Head of caudate nucleus (tissue), 42 donors: ENCODE measurements at places on chromosomes 11 and 22.

DNA sequence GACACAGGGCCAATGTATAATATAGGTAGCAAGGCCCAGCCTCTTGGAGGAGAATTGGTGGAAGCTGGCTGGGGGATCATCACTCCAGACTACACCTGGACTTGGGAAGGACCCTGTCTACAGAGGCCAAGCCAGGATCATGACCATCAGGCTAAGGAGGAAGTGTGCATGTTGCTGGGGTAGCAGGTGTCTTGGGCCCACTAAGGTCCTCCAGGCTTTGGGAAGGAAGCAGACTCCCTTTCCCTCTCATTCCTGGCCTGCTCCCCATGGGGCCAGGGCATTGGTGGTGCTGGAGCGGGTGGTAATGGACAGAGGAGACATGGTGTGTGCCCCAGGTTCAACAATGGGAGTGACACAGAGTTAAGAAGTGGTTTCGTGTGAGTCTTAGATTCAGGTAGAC is 16.0 kb upstream of the TUB start:
- no peak for DNase-seq

DNA sequence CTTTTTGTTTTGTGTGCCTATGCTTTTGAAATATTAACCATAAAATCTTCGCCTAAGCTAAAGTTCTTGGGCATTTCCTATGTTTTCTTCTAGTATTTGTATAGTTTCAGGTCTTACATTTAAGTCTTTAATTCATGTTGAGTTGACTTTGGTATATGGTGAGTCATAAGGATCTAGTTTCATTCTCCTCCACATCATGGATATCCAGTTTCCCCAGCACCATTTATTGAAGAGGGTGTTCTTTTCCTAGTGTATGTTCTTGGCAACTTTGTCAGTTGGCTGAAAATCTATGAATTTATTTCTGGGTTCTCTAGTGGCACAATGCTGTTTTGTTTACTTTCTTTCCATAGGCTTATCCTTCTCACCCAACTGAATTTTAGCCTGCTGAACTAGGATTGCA is 49.0 kb downstream of the CTSC start:
- DNase-seq, result no peak

- DNase-seq, result peak; percentile 83
Measured at GRCh38 chr11:17528181-17528691, 16.0 kb downstream of the USH1C start.

DNA sequence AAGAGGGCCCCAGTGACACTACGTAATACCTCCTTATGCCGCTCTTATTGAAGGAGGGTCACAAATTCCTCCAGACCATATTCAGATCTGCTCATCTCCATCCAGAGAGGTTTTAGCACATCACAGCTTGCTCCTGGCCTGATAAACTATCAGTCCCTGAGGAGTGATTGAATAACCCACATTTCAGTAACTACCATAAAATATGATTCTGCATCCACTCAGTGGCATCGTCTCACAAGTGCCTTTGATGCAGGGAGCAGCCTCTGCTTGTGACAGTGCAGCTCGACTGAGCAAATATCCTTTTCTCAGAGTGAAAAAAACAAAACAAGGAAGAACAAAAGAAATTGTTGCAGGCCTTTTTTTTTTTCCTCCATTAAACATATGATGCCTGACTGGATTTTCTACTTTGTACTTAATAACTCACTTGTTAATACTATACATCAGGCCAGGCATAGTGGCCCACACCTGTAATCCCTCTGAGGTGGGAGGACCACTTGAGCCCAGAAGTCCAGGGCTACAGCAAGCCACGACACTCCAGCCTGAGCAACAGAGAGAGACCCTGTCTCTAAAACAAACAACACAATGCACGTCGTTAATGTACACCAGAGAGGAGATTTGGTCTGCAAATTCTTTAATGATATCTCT is 64.5 kb downstream of the DDX10 start:
- DNase-seq, result no peak

GRCh38 chr11:75565221-75565814 is 3.3 kb downstream of the SERPINH1 start:
- DNase-seq, result no peak

DNA sequence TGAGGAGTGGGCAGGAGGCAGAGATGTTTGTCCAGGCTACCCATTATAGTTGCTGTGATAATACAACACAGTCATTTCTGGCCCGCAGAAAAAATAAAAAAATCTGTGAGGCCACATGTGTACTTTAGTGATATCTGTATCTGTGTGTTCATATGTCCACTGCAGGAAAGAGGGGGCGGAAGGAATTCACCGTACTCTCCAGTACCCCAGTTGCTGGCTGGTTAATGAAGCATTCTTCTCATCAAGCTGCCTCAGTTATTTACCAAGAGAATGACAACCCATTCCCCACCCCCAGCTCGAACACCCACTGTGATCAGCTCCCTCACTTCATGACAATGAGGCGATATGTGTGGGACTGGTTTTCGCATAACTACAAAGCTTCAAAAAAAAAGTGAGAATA is 309.3 kb downstream of the SOX6 start:
- DNase-seq, result no peak

DNA sequence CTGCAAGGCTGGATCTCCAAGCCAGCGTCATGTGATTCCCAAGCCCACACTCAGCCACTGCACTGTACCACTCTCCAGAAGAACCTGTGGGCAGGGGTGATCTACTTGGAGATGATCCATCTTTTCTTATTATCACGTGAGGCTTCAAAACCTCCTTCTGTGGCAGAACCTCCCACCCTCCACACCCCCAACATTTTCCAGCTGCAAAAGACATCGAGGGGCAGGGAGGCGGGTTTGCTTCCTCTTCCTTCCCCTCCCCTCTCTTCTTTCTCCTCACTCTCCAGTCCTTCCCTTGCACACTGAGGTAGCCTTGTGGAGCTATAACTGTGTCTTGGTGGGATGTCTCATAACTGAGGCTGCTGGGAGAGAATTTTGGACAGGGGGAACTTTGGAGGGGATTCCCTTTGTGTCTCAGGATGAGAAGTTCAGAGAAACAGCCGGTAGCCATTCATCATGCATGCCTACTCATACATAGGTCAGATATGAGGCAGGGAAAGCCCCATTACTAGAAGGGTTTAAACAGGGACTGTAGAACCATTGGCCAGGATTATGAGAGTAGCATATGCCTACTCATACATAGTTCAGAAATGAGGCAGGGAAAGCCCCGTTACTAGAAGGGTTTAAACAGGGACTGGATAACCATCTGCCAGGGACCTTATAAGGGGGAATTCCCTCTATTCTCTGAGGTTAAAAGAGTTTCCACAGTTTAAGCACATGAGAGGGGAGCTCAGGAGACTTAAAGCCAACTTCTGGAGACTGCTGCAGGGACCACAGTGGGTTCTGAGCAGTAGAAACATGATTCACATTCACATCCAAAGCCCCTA is 420.7 kb upstream of the CADM1 start:
- no peak for DNase-seq

GRCh38 chr11:120130991-120131760 is 6.7 kb downstream of the TRIM29 start:
- DNase-seq, result peak; percentile 10

- no peak for DNase-seq
Measured at GRCh38 chr11:100887659-100888058, 200.6 kb downstream of the ARHGAP42 start.

GRCh38 chr22:19568337-19569275 is 44.4 kb upstream of the CLDN5 start:
- no peak for DNase-seq

DNA sequence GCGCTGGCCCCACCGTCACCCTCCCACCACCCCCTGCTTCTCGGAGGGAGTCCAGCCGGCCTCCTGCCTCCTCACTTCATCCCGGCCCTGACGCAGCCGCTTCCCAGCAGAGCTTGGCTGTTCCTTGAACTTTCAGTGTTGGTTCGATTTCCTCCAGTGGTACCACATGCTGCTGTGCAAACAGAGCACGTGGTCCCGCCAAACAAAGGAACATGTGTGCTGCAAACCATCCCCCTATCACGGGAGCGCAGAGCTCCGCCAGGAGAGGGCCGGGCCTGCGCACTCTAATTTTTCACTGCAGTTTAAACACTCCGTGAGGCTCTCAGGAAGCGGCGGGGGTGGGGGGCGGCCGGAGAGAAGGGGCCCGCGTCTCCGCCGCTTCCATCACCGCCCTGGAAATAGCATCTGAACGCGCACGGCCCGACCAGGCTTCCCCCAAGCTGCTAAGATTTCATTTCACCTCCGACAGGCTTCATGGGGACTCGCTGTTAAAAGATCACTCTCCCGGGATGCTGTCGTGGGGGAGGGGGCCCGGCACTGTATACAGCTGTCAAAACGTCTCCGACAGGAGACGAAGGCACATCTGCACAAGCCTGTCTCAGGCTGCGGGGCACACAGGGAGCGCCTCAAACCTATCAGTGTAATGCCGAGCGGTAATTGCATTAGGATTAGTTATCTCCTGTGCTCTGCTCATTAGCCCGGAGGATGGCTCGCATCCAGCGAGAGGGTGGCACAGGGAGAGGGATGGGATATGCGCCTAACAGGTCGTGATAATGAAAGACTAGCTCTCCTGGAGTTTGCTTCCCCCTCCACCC is 269.9 kb upstream of the SORL1-AS1 start:
- DNase-seq, result peak; percentile 94

- no peak for DNase-seq
Measured at GRCh38 chr11:12640355-12640754, 33.9 kb upstream of the TEAD1 start.

GRCh38 chr11:9838229-9838628 is 174.4 kb downstream of the SWAP70 start:
- DNase-seq, result no peak

GRCh38 chr11:112425121-112425520 is 164.5 kb upstream of the PLET1 start:
- DNase-seq, result no peak

GRCh38 chr11:112581747-112582146 is 321.1 kb upstream of the PLET1 start:
- DNase-seq, result no peak

- no peak for DNase-seq
Measured at GRCh38 chr22:45418056-45418769, 4.7 kb downstream of the RIBC2 start.

DNA sequence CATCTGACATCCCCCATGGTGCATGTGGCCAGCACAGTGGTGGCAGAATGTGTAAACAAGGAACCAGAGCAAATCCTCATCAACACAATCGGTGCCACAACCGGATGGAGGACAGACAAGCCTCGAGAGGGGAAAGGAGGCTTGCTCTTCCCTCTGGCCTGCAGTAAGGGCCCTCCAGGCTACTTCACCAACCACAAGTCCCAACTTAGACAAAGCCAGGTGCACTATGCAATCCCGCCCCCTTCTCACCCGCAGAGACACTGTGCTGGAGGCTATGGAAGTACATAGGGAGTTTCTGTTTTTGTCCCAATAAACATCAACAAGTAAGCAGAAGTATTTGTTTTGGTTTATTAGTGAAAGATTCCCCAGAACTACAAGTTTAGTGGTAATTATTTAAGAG is 54.3 kb downstream of the SPATA19 start:
- DNase-seq, result no peak

GRCh38 chr22:28741200-28741784 is 328 bp downstream of the CHEK2 start:
- DNase-seq, result no peak

- DNase-seq, result no peak
Measured at GRCh38 chr11:69414773-69415187, 66.7 kb upstream of the LINC01488 start.
